ENCODE measurements at places on chromosomes 1 and 21. TPM values are rescaled to one million over a fixed set of nuclear protein-coding genes. Genes with fewer than 3 reads are reported as not detected.

DNA sequence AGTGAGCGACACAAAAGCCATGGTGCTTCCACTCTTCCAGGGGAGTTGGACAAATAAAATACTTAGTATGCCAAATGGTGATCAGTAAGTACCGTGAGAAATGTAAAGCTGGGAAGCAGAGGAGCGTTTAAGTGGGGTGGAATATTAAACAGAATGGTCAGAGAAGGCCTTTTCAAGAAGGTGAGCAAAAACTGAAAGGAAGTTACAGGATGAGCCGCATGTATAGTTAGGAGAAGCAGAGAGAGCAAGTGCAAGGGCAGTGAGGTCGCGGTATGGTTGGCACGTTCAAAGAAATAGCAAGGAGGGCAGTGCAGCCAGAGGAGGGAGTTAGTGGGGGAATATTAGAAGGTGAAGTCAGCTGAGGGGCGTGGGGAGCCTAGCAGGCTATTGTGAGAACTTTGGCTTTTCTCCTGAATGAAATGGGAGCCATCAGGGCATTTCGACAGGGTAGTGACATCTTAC, 748 bp upstream of the ATP6V0B start:
- DNase-seq = no peak

DNA sequence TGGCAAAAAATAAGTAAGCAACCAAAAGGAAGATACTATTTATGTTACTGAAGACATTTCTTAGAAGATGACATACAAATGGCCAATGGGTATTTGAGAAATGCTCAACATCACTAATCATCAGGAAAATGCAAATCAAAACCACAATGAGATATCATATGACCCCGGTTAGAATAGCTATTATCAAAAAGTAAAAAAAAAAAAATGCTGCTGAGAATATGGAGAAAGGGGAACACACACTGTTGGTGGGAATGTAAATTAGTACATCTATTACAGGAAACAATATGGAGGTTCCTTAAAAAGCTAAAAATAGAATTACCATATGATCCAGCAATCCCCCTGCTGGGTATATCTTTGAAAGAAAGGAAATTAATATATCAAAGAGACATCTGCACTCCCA, 34.3 kb upstream of the CREG1 start:
- DNase-seq = no peak

GRCh38 chr1:6438047-6438525, 13.5 kb downstream of the ESPN start:
- no peak for DNase-seq

- peak; percentile 43 for DNase-seq
Measured at GRCh38 chr1:214476229-214476985, 75.0 kb downstream of the PTPN14 start.

GRCh38 chr1:185535621-185536020, 198.6 kb upstream of the HMCN1 start:
- DNase-seq = no peak

Gene DYNLT5
- total RNA-seq = not detected

DNA sequence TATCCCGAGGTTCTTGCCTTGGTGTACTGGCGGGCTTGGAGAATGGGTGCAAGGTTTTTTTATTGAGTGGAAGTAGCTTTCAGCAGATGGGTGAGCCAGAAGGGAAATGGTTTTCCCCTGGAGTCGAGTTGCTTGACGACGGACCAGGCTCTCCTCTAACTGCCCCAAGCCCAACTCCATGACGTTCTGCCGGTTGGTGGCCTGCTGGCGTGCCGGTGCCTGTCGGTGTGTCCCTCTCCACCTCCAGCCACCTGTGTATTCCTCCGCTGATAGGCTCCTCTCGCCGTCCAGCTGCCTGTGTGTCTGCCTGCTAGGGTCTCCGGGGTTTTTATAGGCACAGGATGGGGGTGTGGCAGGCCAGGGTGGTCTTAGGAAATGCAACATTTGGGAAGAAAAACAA, 34.3 kb upstream of the PTGFRN start:
- no peak for DNase-seq

GRCh38 chr1:5911871-5912271, 80.4 kb downstream of the NPHP4 start:
- DNase-seq = no peak

DNA sequence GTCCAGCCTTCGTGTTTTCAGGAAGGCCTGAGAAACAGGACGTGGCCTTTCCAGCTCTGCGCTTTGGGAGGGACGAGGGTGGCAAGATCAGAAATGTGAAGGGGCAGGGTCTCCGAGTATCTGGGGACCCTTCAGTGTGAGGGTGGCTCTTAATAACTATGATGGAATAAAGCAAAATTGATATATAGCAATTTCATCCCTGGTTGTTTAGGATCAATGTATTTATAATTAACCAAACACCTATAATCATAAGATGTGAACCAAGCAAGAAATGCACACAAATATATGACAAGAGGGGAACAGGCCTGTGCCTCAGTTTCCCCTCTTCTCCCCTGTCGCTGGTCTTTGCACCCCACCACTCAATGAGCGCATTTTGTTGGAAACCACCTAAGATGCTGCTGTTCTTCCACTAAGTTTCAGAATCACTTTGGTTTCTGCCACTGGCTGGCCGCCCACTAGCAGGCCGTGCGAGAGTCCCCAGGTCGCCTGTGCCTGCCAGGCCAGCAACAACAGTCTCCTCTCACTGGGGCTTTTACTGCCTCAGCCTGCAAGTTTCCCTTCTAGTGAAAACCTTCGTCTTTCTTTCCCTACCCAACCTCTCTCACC, 36.6 kb downstream of the UBASH3A start:
- no peak for DNase-seq

Gene TTC22
- total RNA-seq = 1.8 TPM

Gene LRRC47
- 48.0 TPM for total RNA-seq

Gene SELL
- total RNA-seq = 4.1 TPM

DNA sequence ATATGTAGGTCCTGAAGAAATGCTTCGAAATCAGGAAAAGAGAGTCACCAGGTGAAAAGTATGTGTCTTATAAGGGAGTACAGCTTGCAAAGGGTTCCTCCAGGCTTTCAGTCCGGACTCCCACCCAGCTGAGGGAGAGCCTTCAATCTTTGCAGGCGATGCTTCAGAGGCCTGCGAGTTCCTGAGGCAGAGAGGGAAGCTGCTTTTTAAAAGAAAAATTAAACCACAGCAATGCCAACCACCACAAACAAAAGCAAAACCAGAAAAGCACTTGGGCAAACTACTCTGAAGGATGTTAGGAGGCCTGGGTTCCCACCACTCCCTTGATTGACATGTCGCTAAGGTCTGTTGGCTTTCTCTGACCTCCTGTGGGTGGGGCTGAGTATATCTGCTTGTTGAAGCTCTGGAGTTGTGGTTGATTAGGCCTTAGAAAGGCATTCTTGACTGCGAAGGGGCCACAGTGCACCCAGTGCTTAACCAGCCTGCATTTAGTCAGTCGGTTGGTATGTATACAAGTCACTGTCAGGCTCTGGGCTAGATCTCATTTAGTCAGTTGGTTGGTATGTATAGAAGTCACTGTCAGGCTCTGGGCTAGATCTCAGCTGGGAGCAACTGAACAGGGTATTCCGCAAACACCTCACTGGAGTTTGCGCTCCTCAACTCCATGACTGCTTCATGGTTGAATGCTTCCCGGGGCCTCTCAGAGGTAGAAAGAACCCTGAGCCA, 1.2 kb downstream of the NIPAL3 start:
- no peak for DNase-seq

DNA sequence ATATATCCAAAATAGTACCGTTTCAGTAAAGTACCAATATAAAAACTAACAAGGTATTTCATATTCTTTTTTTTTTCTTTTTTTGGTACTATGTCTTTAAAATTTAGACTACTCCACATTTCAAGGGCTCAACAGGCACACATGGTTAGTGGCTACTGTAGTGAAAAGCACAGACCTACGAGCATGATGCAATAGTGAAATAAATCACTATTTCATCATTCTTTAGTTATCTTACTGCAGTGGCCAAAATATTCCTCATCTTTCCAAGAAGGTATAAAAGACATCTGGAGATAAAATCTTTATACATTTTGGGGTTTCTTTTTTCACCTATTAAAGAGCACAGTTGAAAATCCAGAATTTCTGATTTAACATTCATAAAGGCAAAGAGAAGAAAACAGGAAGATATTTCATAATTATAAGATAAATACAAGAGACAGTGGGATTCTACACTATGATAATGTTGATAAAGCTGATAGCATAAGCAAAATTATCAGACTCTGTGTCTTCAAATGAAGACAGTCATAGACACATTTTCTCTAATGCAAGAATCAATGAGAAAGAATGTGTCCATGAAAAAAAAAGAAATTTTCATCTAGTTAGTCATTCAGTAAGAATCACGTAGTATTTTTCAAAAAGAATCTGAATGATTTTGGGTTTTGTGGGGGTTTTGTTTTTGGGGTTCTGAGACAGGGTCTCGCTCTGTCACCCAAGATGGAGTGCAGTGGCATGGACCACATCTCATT, 41.9 kb downstream of the CEP170 start:
- DNase-seq = no peak

DNA sequence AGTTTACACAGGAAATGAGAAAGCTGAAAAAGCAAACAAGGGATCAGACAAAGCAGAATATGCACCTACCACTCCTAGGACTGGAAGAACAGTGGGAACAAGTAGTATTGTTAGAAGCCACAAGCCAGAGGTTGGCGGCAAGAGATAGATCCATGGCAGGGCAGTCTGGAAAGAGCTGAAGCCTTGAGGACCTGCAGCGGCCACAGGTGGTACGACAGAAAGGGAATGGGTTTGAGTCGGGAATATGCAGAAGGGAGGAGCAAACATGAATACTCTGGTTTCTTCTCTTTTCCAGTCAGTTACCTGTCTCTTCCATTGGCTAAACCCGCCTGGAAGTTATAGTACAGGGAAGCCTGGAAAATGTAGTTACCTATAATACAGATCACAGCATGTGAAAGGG, 3.9 kb upstream of the PCNX2 start:
- DNase-seq = no peak

Data from HCT116 (cell line).